ENCODE measurements at places on chromosomes 3 and 15.

GRCh38 chr3:102057781-102058421 lies 208.6 kb downstream of the NFKBIZ start:
- DNase-seq = no peak

DNA sequence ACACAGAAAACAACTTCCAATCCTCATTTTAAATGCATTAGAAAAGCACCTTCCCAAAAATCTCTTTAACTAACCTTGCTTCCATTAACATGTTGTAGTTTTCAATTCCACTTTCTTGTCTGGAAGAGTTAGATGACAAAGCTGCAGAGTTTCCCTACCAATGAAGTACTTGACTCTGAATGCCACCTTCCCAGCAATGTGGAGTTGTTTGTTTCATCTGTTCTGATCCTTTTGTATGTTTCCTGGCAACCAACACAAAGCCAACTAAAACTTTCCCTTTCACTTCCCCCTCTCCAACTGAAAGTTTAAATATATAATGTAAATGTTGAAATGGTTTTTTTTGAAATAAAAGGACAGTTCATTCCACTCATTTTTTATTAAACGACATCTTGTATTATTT lies at the start of gene WDR49:
Gene WDR49 (minus strand): TSS at position 183 of the 400 bp plus-strand sequence. CDS start 517 bp downstream, outside the sequence.
- no peak for DNase-seq

GRCh38 chr3:189038773-189039745 lies 132.7 kb upstream of the TPRG1 start:
- DNase-seq = no peak

DNA sequence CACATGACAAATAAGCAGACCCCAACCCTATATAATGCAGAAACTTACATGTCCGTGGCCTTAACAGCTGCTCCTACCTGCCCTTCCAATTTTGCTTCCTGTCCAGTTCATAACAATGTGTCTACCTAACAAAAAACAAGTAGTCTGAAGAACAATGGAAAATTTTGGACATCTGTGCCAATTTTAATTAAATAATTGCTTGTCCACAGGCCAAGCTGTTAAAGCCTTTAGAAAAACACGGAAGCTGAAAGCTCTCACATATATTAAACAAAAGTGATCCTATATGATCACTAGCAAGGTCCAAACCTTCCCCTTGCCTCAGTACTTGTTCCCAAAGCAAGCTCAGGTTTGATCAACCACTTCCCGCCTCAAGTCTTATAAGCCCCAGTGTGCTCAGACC lies 37.1 kb downstream of the MAGI1 start:
- no peak for DNase-seq

DNA sequence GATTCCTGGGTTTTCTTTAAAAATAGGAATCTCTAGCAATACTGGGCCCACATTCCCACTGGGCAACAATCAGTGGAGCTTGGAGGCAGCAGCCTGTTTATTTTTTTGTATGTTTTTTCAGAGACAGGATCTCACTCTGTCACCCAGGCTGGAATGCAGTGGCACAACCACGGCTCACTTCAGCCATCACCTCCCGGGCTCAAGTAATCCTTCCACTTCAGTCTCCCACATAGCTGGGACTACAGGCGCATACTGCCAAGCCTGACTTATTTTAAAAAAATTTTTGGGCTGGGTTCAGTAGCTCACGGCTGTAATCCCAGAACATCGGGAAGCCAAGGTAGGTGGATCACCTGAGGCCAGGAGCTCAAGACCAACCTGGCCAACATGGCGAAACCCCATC lies 29.1 kb upstream of the GNB5 start:
- DNase-seq = no peak

GRCh38 chr3:52121464-52121805 lies 32.8 kb downstream of the POC1A start:
- no peak for DNase-seq

DNA sequence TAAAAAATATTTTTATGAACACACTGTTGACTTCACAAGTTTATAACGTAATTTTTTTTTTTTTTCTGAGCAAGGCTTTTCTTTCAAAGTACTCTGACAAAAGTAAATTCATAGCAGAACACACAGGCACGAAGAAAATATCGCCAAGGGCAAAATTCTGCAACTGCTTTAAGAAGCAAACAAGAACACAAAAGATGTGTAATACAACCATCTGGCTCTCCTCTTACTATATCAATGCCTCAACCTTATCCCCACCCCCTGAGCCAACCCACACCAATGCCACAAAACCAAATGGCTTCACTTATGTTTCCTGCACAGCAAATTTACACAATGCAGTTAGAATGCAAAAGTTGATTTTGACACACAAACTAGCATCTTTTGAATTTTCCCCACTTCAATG lies 274.2 kb downstream of the FOXP1 start:
- DNase-seq = no peak

- DNase-seq = peak; percentile 38
Measured at GRCh38 chr15:64527263-64527984, 67.0 kb downstream of the ZNF609 start.

DNA sequence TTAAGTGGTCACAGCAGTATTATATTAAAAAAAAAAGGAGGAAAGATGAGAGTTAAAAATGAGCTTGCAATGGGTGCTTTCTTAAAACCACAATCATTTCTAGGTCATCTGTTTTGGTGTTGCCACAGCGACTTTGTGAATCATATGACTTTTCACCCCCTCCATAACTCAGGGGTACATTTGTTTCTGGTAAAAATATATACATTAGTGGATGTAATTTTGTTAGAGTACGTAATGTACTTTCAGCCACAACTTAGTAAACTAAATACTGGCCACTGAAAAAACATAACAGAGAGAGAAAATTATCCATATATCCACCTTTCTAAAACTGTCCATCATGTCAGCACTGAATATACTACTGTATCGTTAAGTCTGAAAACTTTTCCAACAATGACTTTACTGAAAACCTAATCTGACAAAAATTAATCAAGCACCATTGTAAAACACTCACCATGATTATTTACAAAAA lies 3.4 kb downstream of the ANKRD28 start:
- no peak for DNase-seq

Data from RKO (cell line).